ENCODE measurements at places on chromosomes 12 and 14.

DNA sequence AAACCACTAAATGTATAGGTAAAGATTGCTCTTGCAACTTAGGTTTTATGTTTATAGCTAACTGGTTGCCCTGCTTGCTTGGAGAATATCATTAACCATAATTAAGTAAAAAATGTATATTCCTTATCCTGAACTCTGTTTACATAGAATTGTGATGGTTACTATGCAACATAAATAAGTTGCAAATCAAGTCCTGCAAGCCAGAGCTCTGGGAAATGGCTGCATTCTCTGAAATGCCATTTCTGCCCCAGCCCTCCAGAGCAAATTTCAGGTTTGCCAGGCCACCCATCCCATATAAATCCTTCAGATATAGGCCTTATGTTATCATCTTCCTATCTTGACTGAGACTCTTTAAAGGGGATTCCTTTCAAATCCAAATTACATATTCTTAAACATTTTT, 118.4 kb upstream of the MYF6 start:
- no peak for DNase-seq

DNA sequence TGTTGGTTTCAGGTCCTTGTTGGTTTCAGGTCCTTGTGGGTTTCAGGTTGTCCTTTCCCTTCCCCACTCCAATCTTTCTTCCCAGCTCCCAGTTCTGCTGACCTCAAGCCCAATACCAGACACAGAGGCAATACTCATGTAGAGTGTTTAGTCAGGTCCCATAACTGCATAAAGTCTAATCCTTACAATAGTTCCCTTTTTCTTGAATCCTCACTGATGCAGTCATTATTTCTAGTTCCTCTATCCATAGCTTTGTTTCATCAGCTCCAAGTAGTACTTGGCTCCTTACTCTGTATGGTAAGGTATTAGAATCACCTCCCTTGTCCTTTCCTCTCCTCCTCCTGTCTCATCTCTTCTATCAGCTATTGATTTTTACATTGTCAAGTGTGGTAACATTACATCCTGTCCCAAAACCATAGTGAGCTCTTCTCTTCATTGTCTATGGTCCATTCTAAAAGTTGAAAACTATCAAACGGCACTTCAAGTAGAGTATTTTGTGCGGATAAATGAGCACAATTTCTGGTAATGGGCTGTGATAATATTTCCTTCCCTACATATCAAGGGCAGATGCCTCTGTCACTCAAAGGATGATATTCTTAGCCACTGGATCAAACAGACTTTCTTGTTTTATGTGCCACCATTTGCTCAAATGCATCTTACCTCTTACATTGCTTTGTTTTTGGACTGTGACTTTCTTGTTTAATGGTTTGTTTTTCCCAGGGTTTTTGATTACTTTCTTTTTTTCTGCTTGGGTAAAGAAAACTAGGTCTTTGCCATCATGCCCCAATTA, 57.2 kb upstream of the JDP2 start:
- DNase-seq, result no peak

DNA sequence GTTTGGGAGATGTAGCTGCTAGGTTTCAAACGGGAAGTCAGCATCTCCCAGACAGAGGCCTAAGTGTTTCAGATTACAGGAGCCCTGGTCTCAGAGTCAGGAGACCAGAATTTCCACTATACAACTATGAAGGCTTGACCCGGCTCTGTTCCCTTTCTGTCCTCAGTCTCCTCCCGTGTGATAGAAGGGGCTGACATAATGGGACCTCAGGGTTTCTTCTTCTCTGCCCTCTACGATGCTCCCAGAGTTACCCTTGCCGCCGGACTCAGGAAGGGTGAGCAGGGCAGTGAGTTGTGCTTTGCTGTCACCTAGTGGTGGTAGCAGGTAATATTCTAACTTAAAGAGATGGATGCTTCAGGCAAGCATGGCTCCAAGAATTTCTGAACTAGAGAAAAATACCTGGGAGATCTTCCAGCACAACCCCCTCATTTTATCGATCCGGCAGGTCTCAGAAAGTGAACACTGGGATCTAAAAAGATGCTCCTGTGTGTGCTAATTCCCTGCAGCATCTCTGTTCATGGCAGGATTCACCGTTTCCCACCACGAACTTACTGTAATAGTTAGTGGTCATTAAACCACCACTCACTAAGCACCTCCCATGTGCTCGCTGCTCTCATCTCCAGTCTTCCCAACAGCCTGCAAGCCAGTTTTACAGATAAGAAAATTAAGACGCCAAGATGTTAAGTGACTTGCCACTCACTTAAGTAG, 84.4 kb downstream of the VWF start:
- peak; percentile 47 for DNase-seq

GRCh38 chr14:90354551-90355298, 23.0 kb upstream of the NRDE2 start:
- DNase-seq, result no peak

DNA sequence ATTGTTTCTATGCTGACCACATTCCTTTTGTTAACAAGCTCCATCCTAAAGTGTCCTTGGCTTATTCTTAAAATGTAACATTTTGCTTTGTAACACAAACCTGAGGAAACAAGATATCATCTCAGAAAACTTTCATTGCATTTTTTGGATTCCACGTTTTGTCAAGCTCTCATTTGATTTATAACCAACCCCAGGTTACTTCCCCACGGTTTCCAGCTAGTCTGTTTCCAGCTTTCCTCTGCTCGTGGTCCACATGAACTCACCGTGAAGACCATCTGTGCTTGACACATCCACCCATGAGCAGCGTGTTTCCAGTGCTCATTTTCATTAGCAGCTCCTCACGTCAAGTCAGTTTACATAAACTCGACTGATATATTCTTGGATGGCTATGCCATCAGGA, 6.4 kb upstream of the NKX2-8 start:
- no peak for DNase-seq

DNA sequence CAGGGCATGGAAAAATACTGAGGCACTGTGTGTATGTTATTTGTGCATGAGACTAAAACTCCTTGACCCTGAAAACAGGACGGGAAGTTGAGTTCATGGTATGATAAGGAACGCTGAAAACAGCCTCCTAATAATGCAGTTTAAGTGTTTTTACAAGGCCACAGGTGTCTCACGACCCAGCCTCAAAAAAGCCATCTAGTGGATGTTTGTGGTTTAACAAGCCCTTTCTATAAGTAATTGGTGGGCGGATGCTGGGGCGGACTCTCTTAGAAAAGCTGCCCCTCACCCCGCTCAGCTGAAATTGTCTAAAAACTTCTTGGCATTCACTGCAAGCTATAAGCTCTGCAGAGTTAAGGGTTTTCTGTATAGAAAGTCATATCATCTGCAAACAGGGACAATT, 184.5 kb downstream of the NUBPL start:
- DNase-seq, result no peak
